Suppressor macrophage (primary cell): ENCODE measurements at places on chromosomes 1 and 21.

DNA sequence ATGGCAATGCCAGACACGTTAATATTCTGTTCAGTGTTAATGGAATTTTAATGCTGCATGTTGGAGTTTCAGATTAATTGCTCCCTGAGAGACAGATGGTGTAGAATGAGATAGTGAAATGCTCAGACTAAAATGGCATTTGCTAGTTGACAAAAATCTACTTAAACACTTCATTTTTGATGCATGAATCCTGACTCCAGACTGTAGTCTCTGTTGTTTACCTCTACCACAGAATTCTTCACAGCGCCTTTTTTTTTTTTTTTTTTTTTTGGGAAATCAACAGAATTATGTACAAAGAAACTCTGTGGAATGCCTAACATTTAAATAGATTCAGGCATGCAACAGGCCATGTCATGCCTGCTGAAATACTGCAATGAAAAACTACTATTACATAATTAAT is 111.3 kb downstream of the PLPPR5 start:
- DNase-seq: no peak

DNA sequence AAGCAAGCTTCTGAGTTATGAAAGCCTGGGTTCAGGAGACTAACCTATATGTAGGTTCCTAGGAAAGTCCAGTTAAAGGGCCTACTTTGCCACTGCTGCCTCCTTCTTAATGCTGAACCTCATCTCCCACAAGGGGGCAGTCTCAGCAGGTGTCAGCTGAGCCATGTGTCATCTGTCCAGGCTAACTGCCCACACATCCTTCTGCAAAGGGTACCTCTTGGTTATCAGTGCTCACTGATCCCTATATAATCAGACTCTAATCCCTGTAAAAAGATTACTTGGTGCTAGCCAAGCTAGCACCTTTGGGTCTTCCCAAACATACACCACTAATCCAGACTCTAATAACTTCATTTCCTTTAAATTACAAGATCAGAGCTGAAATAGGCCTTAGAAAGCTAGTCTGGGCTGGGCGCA is 9.0 kb downstream of the PRDX1 start:
- DNase-seq: peak; percentile 82

DNA sequence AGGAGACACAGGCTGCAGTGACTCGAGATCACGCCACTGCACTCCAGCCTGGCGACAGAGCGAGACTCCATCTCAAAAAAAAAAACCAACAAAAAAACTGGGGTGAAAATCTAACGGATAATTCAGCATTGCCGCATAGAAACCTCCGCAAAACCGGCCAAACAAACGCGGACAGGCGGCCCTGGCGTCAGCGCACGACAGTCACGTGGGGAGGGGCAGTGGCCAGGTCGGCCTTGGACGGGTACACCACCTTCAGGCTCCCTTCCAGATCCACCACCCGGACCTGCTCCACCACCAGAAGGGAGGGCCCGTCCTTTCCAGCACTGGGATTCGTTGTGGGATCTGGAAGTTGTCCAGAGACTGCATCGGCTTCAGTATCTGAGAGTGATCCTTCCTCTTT is 8.4 kb downstream of the SMIM1 start:
- no peak for DNase-seq

GRCh38 chr1:18144916-18145647 is 37.5 kb downstream of the IGSF21 start:
- DNase-seq: no peak
